ENCODE measurements at places on chromosomes 5 and 9.

- DNase-seq: peak; percentile 33
Measured at GRCh38 chr5:28344836-28345433, 1306.5 kb upstream of the CDH9 start.

DNA sequence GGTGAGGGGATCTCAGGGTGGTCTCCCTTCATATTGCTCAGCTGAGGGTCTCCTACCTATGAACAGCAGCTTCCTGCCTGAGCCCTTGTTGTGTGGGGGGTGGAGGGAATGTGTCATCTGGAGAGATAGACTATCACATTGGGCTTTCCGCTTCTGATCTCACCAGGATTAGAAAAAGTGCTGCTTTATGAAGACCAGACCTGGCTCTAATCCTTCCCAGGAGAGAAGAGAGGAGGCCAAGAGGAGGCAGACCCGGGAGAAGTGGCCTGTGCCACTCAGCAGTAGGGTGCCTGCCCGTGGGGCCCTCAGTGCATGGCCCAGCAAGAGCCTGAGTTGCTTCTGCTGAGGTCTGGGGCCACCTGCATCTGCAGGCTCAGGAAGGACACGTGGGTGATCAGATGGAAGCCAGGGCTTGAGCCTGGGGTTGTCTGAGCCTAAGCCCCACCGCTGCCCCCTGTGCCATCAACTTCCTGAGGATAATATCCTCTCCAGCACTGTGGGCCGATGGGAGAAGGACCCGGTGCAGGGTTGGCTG, 22.1 kb upstream of the COL5A1 start:
- no peak for DNase-seq

- no peak for DNase-seq
Measured at GRCh38 chr9:127769929-127770582, 8.4 kb downstream of the SH2D3C start.

DNA sequence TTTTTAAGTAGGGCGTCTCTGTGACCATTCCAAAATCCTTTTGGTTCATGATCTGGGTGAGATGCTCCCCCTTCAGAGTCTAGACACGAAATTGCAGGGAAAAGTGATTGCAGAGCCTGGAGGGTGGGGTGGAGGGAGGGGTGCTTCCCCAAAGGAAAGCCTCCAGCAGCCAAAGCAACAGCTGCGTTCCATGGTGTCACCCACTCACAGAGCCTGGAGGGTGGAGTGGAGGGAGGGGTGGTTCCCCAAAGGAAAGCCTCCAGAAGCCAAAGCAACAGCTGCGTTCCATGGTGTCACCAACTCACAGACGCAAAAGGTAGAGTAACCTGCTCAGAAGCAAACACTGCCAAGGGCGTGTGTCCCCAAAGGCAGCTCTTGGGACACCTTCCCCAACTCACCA, 22.6 kb downstream of the SLC6A18 start:
- DNase-seq: no peak

DNA sequence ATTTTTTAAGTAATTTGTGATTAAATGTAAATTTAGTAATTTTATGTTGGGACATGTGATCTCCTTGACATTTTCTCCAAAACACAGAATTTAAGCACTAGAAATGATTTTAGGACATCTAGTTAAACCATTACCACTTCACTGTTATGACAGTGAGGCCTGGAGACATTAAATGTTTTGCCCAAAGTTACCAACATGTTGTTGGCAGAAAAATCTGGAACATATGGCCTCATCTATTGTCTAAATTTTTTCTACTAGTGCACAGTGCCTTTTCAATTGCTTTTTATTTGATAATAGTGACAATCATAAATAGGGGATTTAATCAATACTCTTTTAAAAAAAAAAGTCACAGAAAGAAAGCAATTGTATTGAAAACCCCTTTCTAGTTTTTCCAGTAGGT, 45.6 kb downstream of the PIK3R1 start:
- no peak for DNase-seq

GRCh38 chr5:23631302-23632045, 124.1 kb downstream of the PRDM9 start:
- DNase-seq: no peak

DNA sequence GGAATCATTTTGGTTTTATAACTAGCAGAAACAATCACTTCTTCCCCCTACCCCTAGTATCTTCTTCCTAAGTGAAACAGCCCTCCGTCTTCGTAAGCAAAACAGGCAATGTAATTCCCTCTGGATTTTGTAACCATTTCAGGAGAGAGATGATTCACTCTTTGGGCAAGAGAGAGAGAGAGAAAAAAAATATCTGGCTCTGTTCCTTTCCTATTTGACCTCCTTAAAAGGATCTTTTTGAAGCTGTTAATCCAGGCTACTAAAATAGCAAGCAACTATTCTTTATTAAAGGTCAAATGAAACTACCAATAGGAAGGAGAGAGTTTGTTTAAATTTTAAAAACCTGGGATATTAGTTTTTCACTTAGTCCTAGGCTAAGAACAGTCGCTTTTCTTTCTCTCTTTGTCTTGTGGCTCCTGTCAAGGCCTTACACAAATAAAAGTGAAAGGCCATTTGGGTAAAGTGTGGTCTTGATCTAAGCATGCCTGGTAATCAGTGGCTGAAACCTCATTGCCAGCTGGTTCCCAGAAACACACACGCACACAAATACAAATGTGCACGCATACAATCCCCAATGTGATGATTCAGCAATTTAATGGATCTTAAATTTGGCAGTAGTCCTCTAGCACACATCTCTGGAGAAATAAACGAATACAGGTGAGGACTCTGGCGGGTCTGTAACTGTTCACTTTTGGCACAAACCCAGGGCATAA, 70.2 kb downstream of the PRUNE2 start:
- DNase-seq: peak; percentile 96

DNA sequence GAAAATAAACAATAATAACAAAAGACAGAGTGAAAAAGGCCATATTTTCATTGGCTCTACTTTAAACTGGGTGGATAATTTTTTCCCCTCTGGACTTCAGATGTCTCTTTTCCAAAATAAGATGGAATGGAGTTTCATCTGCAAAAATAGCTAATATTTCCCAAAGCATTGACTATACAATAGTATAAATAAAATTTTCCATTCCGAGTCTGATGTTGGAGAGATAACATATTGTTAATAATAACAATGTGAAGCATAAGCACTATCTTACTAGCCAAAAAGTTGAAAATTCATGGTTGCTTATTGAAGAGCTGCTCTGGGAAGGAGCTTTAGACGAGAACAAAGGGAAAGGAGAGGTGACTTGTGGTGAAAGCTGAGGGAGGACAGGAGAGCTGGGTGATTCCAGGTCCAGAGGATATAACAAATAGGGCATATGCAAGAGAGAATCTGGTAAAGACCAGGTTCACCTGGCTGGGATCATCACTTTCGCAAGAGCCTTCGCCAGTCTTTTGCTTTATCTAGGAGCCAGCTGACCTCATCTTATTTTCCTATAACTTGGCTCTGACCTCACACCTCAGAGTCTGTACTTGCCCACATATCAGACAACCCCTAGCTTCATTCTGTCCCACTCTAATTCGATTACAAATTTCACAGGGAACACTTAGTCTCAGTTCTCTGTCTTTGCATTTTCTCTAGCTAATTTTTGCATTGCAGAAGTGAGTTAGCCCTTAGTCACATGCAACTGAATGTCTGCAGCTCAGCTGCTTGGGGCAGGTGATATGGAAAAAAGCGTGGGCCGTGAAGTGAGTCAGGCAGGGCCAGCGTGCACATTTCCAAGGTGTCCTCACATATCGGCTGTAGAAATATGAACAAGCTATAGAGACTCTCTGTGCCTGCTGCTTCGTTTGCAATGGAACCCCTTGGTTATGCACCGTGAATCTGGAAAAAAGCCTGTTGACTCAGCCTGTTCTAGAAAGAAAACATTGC, 7.6 kb upstream of the ZNF474 start:
- no peak for DNase-seq

DNA sequence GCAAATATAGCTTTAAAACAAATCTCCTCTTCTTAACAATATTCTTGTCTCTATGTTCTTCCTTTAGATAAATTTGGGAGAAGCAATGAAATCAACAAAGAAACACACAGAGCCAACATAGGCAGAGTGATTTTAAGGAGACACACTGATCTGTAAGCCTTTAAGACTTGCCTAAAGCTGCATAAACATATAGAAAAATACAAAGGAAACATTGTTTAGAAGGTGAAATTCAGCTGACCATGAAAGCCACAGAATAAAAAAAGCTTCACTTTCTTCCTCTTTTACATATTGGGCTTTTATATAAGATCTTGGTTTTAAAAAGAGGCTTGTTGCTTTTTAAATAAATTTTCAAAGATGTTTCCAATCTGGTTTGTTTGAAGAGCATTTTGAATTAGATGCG, 1277.5 kb downstream of the EFNA5 start:
- no peak for DNase-seq

DNA sequence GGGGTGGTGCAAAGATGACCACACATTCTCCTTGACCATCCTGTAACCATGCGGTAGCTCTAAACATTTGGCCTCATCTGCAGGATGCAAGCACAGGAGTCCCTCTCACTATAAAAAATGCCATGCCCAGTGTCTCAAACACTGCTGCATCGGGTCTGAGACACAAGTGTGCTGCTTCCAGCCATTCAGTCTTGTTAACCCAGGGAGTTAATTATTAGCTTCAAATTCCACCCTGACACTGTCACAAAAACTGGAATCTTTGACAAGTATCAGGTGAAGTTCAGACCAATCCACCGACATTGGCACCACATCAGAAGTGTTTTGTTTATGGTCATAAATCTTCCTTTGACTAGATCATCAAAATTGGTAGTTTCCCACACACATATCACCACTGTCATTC, 119.1 kb upstream of the RASEF start:
- DNase-seq: no peak

GRCh38 chr5:98775246-98776065, 2.0 kb downstream of the RGMB start:
- DNase-seq: no peak

GRCh38 chr9:16619402-16619801, 251.1 kb downstream of the BNC2 start:
- DNase-seq: no peak

- peak; percentile 99 for DNase-seq
Measured at GRCh38 chr9:26264709-26265601, 586.7 kb upstream of the TUSC1 start.

DNA sequence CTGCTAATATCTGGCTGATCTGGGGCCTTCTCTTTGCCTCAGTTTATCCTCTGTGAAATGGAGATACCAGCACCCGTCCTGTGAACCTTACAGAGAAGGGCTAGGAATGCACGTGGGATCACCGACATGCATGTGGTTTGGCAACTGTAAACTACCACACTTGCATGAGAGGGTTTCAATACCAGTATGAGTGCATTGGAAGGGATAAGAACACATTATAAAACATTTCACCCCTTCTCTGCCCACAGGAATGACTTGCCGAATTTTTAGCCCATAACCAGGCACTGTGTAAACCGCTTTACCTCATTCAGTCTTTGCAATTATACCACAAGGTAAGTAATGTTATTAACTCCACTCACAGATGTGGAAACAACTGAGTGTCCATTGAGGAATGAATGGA, 8.9 kb upstream of the RAB14 start:
- DNase-seq: no peak

GRCh38 chr5:179163236-179164155, 103.3 kb downstream of the ZNF354C start:
- no peak for DNase-seq

GRCh38 chr5:135978212-135978631, 23.4 kb upstream of the LECT2 start:
- DNase-seq: no peak

DNA sequence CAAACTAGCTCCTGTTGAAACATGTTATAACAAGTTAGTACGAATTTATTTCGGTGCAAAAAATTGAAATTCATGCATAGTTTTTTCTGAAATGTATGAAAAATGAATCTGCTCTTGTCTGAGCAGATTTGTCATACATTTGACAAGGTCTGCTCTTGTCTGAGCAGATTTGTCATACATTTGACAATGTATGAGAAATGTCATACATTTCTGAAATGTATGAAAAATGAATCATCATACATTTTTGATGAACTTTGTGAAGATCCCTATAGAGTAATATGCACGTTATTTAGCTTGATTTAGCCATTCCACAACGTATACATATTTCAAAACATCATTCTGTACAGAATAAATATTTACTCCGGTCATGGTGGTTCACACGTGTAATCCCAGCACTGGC, 85.9 kb upstream of the PARP8 start:
- peak; percentile 2 for DNase-seq
